ENCODE measurements at places on chromosomes 5 and 9.

DNA sequence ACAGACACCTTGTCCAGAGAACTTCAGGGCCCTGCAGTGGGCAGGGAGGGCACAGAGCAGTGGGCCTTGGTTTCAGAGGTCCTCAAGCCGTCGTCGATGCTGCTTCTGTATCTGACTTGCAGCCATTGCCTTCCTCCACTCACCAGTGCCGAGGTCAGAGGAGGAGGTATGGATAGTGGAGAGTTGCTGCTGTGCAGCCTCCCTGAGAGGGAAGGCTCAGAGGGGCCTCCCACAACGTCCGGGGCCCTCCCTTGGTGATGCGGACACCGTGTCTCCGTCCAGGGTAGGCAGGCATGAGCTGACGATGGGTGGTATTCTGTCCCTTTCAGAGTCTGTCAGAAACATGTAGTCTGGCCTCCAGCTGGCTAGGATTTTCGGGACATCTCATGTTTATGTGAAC, 73.9 kb downstream of the MVB12B start:
- DNase-seq: no peak

DNA sequence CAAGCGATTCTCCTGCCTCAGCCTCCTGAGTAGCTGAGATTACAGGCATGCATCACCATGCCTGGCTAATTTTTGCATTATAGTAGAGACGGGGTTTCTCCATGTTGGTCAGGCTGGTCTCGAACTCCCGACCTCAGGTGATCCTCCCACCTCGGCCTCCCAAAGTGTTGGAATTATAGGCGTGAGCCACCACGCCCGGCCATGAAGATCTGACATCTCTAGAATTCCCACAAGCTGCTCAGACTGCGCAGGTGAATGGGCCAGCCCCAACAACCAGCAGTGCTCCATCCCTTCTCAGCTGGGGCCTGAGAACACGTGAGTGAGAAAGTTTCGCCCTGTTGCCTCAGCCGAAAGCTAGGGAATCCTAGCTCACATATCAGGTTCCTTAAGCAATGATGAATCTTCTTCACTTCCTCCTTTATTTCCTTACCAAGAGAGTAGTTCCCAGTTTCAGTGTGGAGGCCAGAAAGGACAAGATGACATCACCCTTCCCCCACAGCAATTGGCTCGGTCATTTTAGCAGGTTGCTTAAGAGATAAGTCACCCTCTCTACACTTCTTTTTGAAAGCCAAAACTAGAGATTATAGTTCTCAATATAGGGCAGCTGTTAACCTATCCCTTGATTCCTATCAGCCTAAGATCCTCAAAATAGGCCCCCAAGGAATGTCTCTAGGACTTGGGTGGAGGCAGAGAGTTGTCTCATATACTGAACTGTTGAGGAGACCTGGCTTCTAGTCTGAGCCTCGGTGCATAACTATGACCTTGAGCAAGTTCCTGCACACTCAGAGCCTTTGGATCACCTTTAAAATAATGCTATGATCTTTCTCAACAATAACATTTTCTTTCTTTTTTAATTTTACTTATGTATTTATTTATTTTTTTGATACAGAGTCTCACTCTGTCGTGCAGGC, 23.9 kb upstream of the PPP2CA start:
- no peak for DNase-seq

GRCh38 chr5:159897786-159898393, 18.4 kb upstream of the ADRA1B start:
- DNase-seq: no peak

GRCh38 chr9:68925175-68925574, 88.7 kb downstream of the PRKACG start:
- DNase-seq: no peak

- no peak for DNase-seq
These were observed 11.8 kb downstream of the SUB1 start for GRCh38 chr5:32597041-32597629.

DNA sequence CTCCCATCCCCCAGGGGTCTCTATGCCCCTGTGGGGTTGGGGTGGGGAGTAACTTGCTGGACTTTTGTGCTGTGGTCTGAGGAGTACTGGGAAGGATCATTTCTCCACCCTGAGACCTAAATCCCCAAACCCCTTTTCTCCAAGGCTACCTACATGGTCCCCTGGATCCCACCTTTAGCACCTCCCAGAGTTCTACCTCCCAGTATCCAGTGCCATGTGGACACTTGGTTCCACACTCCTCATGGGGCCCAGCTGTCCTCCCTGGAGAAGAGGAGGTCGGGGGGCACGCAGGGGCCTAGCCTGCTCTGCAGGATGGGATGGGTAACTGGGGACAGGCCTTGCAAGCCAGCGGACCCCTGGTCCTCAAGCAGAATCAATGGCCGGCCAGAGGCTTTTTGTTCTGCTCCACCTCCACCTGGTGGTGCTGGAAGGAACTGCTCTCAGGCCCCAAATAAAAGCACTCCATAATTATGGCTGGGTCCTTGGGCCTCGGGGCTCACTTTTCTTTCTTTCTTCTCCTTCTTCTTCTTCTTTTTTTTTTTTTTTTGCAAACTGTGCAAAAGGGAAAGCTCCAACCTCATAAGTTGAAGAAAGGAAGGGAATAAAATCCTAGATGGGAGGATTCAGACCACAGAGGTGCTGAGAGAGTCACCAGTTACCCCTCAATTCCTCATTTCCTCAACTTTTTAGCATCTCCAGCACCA, 68.4 kb downstream of the PSD2 start:
- DNase-seq: peak; percentile 38

DNA sequence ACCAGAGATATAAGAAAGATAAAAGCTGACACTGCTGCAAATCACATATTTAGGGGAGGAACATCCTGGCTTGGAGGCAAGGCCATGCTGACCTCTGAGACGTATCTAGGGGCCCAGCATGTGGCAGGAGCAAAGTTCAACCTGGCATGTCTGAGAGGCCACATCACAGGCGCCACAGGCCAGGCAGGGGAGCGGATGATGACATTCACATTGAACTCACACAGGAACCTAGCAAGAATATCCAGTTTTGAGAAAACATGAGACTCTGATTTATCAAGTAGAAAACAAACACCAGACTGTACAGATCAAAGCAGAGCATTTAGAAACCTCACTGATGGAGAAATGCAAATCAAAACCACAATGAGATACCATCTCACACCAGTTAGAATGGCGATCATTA, 64.2 kb upstream of the STK32A start:
- DNase-seq: no peak

DNA sequence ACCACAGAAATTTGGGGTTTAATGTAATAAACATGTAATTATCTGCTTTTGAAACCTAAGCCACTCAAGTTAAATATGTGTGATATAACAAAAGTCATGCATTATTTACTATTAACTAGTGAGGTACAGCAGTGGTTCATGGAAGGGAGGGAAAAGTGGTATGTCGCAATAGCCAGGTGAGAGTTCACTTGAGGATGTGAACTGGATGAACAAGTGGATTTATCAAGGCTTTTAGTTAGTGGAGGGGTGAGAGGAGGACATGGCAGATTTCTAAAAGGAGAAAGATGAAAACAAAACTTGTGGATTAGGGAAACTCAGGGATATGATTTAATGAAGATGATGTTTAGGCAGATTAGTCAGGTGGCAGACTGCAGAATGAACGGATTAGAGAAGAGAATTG, 141.3 kb upstream of the NFIB start:
- DNase-seq: no peak

- no peak for DNase-seq
These were observed 55.6 kb upstream of the COL5A1 start for GRCh38 chr9:134585746-134586706.

All from activated T-cell treated with anti-CD3 and anti-CD28 coated beads for 1 hour (primary cell).